Esophagus muscularis mucosa (tissue), 4 donors: ENCODE measurements at places on chromosomes 1 and 21. TPM values are rescaled to one million over a fixed set of nuclear protein-coding genes. Genes with fewer than 3 reads are reported as not detected.

DNA sequence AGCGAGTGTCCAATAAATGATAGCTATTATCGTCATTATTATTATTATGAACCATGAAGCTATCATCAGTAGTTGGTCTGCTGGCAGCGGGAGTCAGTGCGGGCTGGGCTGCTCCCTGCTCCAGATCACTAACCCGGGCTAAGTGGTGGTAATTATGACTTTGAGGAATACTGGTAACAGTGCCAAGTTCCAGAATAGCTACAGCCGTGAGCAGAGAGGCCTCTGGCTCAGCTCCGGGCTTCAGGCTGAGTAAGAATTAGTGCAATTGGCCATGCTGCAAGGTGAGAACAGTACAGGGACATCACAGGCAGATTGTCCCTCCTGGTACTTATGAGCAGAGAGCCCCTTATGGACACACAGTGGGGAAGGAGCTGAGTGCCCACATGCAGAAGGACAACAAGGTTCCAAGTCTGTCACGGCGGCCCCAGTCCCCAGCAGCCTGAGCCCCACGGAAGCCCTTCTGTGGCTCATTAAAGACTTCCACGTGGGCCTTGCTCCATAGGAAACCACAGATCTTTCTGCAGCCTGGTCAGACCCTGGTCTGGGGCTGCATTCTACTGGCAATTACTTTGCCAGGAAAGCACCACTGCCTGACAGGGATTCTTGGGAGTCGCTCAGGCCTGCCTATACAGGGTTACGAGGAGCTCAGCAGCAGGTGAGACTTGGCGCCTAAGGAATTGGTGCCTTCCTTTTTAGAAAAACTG is 235.1 kb downstream of the RRAGC start:
- no peak overlapping the region for H3K27ac ChIP-seq
- peak; percentile 77 for DNase-seq
- H3K4me3 ChIP-seq, result no peak overlapping the region
- peaks cover 5% of the 10 kb centered on the region for H3K27me3 ChIP-seq
- no peaks in the 10 kb centered on the region for H3K36me3 ChIP-seq
- peaks cover 11% of the 10 kb centered on the region for H3K4me1 ChIP-seq

- no peak for DNase-seq
- H3K4me1 ChIP-seq, result no peaks in the 10 kb centered on the region
- no peaks in the 10 kb centered on the region for H3K27me3 ChIP-seq
- no peaks in the 10 kb centered on the region for H3K36me3 ChIP-seq
Observed at GRCh38 chr1:202244841-202245261, 51.3 kb downstream of the LGR6 start.

- H3K27ac ChIP-seq, result peak overlapping the region; percentile 17
- no peaks in the 10 kb centered on the region for H3K27me3 ChIP-seq
- peaks cover 4% of the 10 kb centered on the region for H3K36me3 ChIP-seq
- H3K4me3 ChIP-seq, result no peak overlapping the region
- H3K4me1 ChIP-seq, result peaks cover 12% of the 10 kb centered on the region
Observed at GRCh38 chr1:218439541-218440295, 94.6 kb downstream of the TGFB2 start.

DNA sequence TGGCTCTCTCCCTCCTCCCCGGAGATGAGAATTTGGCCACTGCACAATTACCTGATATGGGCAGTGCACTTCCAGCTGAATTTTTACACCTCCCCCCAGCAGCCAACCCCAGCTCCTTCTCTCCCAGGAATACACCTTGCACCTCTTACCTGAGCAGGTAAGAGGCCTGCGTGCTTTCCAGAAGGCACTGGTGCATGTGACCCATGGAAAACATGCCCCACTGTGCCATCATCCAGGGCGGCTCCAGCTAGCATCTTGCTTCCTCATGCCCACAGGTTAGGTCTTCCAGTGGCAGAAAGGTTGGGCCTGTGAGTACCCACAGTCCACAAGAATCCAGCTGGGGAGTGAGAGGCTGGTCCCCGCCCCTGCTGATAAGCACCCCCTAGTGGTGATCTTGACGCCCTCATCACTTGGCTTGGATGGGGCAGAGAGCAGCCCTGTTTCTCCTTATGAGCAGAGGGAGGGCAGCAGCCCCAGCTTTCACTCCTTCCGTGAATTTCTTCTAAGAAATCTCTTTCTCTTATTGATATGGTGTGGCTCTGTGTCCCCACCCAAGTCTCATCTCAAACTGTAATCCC is 57.8 kb downstream of the EDARADD start:
- no peaks in the 10 kb centered on the region for H3K4me1 ChIP-seq
- no peak overlapping the region for H3K27ac ChIP-seq
- no peak for DNase-seq
- no peak overlapping the region for H3K4me3 ChIP-seq

DNA sequence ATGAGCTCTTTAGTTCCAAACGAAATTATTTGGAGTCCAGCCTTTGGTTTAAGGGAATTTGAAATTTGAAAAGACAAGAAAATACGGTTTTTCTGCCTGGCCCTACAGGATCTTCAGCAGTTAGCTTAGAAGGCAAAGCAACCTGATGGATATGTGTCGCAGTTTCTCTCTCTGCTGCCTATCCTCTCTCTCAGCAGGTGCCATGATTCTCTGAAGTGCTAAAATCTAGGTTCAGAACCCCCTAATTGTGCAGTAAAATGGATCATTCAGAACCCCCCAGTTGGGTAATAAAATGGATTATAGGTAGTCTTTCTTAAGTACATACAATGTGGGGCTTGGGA is 446 bp upstream of the DEPDC1 start:
- H3K27ac ChIP-seq, result peak overlapping the region; percentile 56
- H3K4me1 ChIP-seq, result peaks cover 14% of the 10 kb centered on the region
- DNase-seq, result no peak
- H3K36me3 ChIP-seq, result no peaks in the 10 kb centered on the region
- H3K4me3 ChIP-seq, result peak overlapping the region; percentile 63

DNA sequence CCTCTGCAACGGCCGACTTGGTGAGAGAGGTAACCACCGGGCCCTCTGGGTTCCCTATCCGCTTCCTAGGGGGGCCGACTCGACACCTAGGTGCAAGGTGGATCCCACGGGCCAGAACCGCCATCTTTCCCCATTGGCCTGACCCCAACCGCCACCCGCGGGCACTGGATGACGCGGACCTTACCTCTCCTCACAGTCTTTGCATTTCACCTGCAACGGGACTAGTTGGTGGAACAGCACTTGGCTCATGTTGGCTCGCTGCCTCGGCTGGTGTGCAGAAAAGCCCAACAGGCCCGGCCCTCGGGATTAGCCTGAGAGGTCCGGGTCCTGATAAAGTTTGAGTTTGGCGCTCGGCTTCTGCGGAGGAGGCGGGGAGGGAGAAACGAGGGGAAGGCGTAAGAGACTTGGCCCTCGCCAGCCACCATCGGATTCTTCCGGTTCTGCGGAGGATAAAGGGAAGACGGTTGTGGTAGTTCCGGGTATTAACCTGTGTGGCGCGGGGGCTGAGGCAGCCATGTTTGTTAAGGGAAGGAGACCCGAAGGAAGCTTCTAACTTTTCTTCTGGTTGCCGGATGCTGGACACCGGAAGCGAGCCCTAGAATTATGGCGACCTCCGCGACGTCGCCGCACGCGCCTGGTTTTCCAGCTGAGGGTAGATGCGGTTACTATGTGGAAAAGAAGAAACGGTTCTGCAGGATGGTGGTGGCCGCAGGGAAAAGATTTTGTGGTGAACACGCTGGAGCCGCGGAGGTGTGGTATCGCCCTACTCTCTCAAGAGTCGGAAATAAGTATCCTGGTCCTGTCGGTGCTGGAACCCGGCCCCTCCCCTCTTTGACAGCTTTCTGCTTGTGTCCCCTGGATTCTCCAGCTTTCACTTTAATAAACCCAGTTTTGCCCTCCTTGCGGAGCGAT is at the start of the genes SASS6 and TRMT13:
Gene SASS6, minus strand, starts transcription at position 365 of the 912 bp plus-strand sequence. Its CDS starts 116 bp downstream, at position 249.
Gene TRMT13, plus strand, starts transcription at position 598 of the 912 bp plus-strand sequence. Its CDS starts 6 bp downstream, at position 604.
- H3K4me1 ChIP-seq, result peaks cover 27% of the 10 kb centered on the region
- DNase-seq, result peak; percentile 99
- H3K4me3 ChIP-seq, result peak within 1 kb of the TSS; percentile 73

- no peaks in the 10 kb centered on the region for H3K27me3 ChIP-seq
- H3K4me3 ChIP-seq, result no peak overlapping the region
- peaks cover 17% of the 10 kb centered on the region for H3K36me3 ChIP-seq
Observed at GRCh38 chr1:186404454-186405051, 28.9 kb downstream of the ODR4 start.

The TRAF3IP3 gene
- total RNA-seq, result 4.2 TPM

The OR2T2 gene
- total RNA-seq, result not detected

The NUDT4B gene
- 79.7 TPM for total RNA-seq

The CFHR4 gene
- not detected for total RNA-seq

The CRP gene
- total RNA-seq, result 0.65 TPM

The RCSD1 gene
- 18.4 TPM for total RNA-seq
